ENCODE measurements at places on chromosomes 2 and 18. TPM values are rescaled to one million over a fixed set of nuclear protein-coding genes. Genes with fewer than 3 reads are reported as not detected.

SIGLEC15 gene
- total RNA-seq, result 0.05 TPM

TTN gene
- total RNA-seq, result 0.01 TPM

SLC9A2 gene
- 3.0 TPM for total RNA-seq

SH3RF3 gene
- total RNA-seq, result 0.56 TPM

CMPK2 gene
- 0.78 TPM for total RNA-seq

UGT1A4 gene
- total RNA-seq, result 0.07 TPM

TCF23 gene
- not detected for total RNA-seq

AP1S3 gene
- 28.6 TPM for total RNA-seq

GPR55 gene
- total RNA-seq, result not detected

UBXN2A gene
- total RNA-seq, result 23.7 TPM

TEX44 gene
- not detected for total RNA-seq

ALPP gene
- 12.1 TPM for total RNA-seq

TCF4 gene
- total RNA-seq, result 0.87 TPM

CNDP1 gene
- not detected for total RNA-seq

CPLX4 gene
- not detected for total RNA-seq

LAPTM4A gene
- total RNA-seq, result 277 TPM

ASIC4 gene
- 0.09 TPM for total RNA-seq

ARHGAP15 gene
- total RNA-seq, result not detected

FBXO41 gene
- total RNA-seq, result 5.3 TPM

MRPL33 gene
- total RNA-seq, result 338 TPM

EFR3B gene
- total RNA-seq, result 9.2 TPM

MOGAT1 gene
- total RNA-seq, result not detected

GLI2 gene
- total RNA-seq, result 22.1 TPM

C2orf49 gene
- 13.1 TPM for total RNA-seq

ALK gene
- total RNA-seq, result not detected

MROH2A gene
- 0.12 TPM for total RNA-seq

FAM237A gene
- total RNA-seq, result not detected
